Stimulated activated naive CD8-positive, alpha-beta T cell treated with anti-CD3 and anti-CD28 coated beads, Interleukin-15, Interleukin-2, amounts not matched to agents 100 U/mL and 50 U/mL, for 24 hours (primary cell): ENCODE measurements at places on chromosomes 4 and X.

DNA sequence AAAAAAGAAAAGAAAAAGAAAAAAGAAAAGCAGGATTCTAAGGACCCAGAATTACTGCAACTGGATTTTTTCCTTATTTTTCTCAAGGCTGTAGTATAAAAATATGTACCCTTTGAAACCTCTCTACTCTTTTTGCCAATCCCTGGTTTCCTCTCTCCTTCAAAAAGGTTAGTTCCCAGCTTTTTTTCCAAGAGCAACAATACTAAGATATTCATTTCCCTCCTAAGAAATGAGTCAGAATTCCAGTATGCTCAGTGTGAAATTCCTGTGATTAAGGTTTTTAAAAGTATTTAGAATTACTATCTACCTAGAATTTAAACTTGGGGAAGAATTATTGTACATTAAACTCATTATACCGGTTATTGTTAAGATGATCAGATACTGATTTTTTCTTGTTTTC, 22.0 kb downstream of the SMIM14 start:
- DNase-seq: no peak

- no peak for DNase-seq
Measured at GRCh38 chrX:139200793-139201192, 329.7 kb upstream of the F9 start.

DNA sequence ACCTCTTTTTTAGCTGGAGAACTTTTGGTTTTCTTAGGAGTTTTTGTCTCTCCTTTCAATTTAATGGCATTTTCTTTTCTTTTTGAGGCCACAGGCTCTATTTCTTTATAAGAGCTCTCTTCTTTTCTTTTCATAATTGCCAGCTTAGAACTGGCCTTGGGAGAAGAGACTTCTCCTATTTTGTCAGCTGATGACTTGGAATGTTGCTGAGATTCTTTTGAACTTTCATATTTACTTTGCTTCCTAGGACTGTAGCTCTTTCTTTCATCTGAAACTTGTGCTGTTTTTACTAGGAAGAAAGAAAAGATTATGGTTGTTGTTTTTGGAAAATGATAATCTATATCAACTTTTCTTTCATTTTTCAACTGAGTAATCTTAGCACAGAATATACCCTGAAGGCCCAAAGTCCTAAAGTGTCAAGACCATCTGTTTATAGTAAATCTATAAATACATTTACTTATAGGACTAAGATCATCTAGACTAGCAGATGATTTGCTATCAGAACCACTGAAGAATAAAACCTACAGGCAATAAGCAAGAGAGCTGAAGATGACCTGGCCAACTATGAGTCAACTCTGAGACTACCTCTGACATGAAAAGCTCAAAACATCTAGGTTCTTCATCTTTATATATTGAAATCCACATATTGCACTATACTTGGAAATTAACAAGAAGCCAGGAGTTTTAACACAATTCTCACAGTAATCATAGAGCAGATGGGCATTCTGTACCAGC, 45.6 kb downstream of the RFC1 start:
- DNase-seq: no peak

DNA sequence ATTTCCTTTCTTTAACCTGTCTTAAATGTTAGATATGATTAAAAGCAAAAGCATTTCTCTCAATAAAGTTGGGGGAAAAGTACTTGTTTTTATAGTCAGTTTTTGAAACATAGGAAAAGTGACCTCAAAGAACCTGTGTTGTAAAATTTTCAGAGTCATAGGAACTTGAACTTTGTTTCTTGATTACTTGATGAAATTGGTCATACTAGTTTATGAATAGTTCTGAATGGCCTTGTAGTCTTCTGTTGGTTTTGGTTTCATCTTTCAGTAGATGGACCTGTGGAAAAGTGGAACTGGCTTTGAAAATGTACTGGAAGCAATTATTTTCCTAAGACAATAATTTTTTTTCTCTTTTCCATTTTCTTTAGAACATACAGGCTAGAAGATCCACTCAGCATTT, 222.2 kb upstream of the NUDT6 start:
- no peak for DNase-seq

DNA sequence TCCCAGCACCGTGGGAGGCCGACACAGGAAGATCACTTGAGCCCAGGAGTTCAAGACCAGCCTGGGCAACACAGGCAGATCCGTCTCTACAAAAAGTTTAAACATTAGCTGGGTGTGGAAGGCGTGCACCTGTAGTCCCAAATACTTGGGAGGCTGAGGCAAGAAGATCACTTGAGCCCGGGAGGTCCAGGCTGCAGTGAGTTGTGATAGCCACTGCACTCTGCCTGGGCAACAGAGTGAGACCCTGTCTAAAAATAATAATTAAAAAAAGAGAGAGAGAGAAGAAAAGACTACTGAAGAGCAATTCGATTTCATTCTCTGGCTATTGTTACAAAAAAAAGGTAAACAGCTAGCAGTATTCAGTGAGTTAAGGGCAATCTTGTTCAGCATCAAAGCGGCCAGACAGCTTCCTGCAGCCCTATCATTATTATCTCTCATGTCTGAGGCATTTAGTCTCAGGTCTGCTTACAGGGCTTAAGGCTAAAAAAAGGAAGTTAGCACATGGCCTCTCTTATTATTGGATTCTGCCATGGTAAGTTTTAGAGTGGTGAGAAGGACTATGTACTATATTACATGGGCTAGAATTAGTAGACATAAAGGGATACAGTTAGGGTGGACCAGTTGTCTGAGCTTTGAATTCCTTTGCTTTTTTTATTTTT, 37.9 kb downstream of the ARHGEF6 start:
- DNase-seq: no peak

DNA sequence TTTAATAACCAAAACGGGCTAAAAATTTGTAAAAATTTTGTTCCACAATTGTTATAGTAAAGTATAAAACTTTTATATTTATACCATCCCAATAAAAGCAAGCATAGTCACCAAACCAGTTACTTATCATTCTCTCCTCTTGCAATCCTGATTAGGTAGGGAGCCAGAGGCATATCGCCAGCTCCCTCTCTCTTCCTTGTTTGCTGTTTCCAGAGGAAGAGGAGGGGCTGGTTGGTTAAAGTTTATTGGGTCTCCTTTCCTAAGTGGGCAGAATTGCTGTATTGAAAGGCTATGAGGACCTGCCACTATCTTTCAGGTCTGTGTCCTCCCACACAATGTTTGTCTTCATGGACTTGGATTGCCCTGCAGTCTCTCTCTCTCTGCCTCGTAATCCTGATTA, 29.6 kb upstream of the BBS12 start:
- no peak for DNase-seq

- no peak for DNase-seq
Measured at GRCh38 chr4:143338313-143338712, 1.6 kb downstream of the GAB1 start.

DNA sequence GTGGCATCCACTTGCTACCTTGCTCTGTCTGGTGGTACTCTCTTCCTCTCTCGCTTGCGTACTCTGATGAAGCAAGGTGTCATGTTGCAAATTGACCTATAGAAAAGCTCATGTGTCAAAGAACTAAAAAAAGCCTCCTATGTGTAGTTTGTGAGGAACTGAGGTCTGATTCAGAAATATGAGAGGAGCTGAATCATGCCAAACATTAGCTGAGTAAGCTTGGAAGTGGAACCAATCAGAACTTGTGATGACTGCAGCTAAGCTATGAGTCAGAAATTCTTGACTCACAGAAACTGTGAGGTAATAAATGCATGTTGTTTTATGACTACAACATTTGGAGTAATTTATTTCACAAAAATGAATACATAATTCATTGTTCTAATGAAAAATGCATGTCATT, 2138.8 kb downstream of the PCDH7 start:
- DNase-seq: no peak

GRCh38 chrX:32448320-32448719, 763.0 kb downstream of the DMD start:
- no peak for DNase-seq

DNA sequence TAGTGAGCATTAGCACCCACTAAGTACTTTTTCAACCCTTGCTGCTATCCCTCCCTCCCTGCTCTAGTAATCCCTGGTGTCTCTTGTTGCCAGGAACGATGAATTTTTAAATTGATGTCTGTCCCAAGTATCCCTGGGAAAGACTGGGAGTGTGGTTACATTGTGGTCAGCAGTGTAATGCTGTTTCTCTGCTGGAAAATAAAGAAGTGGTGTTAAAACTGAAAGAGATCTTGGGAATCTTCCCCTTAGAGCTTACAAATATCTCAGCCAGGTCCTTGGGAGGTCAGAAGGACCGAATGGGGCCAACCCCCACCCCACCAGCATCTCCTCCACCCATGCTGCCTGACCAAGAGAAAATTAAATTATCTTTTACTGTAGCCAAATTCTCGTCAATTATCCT, 174.5 kb upstream of the MXRA5 start:
- DNase-seq: no peak

- DNase-seq: no peak
Measured at GRCh38 chrX:8586953-8587352, 122.3 kb downstream of the VCX3B start.
